ENCODE measurements at places on chromosomes 11 and 22.
A peak's percentile ranks its signal among the peaks of the same experiment; 100 is the strongest.

DNA sequence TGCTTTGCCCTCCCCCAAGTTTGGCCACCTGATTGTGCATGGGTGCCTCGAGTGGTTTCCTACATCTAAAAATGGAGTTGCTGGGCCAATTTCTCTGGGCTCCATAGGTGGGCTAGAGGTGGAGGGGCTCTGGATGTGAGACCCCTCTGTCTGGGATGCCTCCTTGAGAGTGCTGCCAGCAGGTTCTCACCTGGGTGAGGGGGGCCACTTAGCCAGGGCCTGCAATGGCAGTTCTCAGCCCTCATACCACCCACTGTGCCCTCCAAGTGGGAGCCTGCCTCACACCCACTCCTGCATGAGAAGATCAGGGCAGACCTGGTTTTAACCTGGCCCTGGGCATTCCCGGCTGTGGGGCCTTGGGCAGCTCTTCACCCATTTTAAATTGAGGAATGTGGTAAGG lies 83.9 kb downstream of the CABIN1 start:
- DNase-seq = no peak

DNA sequence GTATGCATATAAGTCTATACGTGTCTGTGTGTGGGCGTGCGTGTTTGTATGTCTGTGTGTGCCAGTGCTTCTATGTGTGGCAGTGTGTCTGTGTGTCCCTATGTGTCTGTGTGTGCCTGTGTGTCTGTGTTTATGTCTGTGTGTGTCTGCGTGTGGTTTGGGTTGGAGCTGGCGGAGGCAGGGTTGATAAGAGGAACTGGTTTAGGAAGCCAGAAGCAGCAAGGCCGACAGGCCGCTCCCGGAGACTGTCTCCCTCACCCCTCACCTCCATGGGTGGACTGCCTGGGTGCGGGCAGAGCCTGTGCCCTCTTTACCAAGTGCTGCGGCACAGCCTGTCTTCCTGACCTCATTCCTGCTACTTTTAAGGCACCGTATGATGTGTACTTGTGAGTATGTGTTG lies 327.1 kb upstream of the B3GAT1 start:
- DNase-seq = no peak

- no peak for DNase-seq
These were observed 7.2 kb downstream of the JAML start for GRCh38 chr11:118217575-118217974.

- DNase-seq = peak; percentile 99
These were observed 2.9 kb downstream of the POU2AF3 start for GRCh38 chr11:111301004-111301841.

DNA sequence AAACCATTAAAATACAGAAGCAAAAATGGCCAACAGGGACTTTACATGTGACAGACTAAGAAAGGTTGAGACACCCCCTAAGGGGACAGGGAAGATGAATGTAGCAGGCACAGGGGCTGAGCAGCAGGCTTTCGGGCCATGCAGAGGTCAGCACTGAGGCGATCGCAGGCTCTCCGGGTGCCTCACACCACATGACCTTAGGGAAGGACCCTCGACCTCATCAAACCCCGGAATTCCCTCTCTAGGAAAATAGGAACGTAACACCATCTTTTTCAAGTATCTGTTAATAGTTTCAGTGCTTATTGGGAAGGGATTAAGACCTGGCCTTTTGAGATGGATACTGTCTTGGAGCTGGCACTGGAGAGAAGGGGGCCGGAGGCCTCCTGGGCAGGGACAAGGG lies 27.4 kb downstream of the OPCML start:
- DNase-seq = no peak

- no peak for DNase-seq
These were observed 31.4 kb upstream of the APOL5 start for GRCh38 chr22:35686298-35686697.

DNA sequence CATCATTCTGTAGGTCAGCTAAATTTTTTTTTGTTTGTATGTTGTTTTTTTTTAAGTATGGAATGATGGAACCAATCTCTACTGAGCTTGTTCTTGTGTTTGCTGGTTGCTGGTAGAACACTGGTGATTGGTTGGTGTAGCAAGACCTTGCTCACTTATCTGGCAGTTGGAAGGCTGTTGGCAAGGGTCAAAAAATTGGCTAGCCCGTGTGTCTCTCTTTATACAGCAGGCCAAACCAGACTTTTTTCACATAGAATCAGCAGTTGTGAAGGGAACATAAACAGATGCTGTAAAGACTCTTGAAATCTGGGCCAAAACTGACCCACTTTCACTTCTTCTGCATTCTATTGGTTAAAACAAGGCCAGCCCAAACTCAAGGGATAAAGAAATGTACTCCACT lies 2026.5 kb downstream of the LRRC4C start:
- no peak for DNase-seq

DNA sequence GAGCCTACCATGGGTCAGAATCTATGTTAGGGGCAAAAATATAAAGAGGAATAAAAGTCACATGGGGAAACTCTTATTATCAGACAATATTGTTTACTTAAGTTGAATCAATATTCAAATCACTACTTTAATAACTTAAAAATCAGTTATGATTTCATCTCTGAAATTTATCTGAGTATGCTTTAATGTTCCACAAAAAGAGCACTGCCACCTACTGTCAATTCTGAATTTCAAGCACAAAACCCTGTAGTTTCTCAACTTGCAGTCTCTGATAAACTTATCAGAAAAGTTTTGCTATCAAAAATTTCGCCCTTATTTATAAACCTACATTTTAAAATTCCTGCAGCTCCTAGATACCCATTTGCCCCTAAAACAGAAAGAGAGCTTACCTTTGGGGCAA lies 47.3 kb downstream of the RDX start:
- DNase-seq = no peak

DNA sequence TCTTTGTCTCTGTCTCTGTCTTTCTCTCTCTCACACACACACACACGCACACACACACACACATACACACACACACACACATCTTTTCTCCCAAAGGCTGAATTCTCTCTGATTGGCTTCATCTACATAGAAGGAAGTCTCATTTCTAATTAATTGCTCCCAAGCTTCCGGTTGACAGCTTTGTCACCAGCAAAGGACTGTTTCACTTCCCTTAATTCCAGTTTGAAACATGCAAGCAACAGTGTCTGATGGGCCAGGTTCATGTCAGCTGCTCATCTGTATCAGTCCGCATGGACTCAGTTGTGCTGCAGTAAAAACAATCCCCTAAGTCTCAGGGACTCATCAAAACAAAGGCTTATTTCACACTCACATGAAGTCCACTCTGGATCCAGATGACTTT lies 16.2 kb upstream of the PVALB start:
- DNase-seq = no peak

DNA sequence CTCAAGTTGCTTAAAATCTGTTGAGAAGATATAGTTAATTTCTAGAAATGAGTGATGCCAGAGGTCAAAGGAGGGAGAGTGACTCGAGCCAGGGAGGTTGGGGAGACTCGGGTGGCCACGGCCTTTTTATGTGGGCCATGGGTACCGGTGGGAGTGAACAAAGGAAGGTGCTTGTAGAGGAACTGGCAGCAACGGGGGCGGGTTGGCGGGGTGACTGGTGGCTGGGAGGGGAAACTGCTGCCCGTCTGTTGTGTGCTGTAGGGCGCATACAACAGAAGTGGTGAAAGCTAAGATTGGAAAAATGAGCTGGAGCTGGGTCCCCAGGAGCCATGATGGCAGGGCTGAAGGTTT lies 5.4 kb downstream of the DAGLA start:
- DNase-seq = peak; percentile 18

DNA sequence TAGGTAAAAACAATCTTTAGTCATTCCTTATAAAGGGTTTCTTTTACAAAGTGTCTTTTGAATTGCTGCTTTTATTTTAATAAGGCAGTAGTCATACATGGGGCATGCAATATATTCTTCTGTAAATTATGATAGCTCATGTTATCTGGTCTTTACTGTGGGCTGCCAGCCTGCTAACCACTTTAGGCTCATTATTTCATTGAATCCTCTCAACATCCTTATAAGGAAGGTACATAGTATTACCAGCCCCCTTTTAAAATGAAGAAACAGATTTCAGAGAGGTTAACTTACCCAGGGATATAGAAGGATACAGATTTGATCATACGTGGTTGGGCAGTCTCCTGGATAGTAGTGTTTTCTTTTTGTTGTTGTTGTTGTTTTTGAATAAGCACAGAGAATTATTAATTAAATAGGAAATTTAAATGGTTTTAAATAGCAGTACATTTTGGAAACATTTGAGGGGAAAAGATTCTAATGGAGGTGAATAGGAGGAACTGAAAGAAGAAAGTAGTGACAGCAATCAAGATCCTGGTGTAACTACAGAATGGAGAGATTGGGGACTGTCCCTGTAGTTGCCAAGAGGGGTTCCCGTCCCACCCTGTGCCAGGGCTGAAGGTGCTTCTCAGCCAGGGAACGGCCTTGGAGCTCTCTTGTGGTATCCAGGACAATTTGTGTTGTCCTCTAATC lies 21.0 kb downstream of the SPECC1L start:
- DNase-seq = no peak

- DNase-seq = no peak
These were observed 23.8 kb downstream of the SYTL2 start for GRCh38 chr11:85787168-85787567.

DNA sequence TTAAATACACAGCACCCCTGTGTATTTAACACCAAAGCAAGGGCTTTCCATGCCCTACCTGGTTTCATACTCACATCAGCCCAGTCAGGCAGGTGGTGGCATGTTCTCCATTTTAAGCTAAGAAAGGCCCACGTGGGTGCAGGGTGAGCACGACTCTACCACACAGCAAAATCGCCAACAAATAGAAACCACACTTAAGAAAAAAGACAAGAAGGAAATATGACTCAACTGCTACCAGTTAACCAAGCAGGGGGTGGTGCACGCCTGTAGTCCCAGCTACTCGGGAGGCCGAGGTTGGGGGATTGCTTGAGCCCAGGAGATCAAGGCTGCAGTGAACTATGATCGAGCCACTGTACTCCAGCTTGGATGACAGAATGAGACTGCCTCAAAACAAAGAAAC lies 35.2 kb upstream of the TFIP11 start:
- no peak for DNase-seq

DNA sequence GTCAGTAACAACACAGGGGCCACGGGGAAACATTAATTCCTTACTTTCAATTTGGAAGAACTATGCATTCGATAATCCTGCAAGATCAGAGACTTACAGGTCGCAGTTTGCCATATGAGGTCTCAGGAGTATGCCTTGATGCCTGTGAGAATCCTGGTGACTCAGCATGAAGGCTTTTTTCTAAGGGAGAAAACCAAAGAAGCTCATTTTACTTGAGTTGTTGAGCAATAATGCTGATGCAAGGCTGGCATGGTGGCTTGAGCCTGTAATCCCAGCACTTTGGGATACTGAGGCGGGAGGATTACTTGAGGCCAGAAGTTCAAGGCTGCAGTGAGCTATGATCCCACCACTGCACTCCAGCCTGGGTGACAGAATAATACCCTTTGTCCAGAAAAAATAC lies 26.6 kb downstream of the ATG16L2 start:
- no peak for DNase-seq

GRCh38 chr11:64369440-64370421 lies 10.8 kb downstream of the RPS6KA4 start:
- DNase-seq = no peak

GRCh38 chr22:37999640-38000272 lies 15.4 kb upstream of the SOX10 start:
- no peak for DNase-seq

GRCh38 chr11:105179542-105180278 lies 40.1 kb upstream of the CARD18 start:
- peak; percentile 46 for DNase-seq
